ENCODE measurements at places on chromosomes 5 and 9.

DNA sequence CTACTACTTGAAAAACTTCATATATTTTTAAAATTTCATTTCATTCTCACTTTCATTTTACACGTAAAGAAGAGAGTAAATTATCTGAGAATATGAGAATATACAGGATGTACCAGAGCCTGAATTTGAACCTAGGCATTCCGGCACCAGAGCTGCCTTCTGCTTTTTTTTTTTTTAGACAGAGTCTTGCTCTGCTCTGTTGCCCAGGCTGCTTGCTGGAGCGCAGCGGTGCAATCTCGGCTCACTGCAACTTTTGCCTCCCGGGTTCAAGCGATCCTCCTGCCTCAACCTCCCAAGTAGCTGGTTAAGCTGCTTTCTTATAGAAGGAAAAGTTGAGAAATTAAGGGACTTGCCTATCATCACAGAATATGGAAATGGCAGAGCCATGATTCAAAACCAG, 540.1 kb downstream of the EBF1 start:
- DNase-seq, result no peak

DNA sequence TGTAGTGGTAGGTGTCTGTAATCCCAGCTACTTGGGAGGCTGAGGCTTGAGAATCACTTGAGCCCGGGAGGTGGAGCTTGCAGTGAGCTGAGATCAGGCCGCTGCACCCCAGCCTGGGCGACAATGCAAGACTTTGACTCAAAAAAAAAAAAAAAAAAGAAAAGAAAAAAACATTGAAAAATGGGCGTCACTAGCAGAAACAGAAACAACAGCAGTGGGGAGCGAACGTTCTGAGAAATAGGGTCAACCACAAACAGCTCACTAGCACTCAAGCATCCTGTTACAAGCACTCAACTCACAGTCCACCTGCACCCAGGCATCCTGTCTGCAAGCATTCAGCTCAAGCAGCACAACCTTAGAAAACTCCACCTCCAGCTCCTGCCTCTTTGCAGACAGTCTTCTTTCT, 17.2 kb downstream of the TRIM14 start:
- DNase-seq, result peak; percentile 69

DNA sequence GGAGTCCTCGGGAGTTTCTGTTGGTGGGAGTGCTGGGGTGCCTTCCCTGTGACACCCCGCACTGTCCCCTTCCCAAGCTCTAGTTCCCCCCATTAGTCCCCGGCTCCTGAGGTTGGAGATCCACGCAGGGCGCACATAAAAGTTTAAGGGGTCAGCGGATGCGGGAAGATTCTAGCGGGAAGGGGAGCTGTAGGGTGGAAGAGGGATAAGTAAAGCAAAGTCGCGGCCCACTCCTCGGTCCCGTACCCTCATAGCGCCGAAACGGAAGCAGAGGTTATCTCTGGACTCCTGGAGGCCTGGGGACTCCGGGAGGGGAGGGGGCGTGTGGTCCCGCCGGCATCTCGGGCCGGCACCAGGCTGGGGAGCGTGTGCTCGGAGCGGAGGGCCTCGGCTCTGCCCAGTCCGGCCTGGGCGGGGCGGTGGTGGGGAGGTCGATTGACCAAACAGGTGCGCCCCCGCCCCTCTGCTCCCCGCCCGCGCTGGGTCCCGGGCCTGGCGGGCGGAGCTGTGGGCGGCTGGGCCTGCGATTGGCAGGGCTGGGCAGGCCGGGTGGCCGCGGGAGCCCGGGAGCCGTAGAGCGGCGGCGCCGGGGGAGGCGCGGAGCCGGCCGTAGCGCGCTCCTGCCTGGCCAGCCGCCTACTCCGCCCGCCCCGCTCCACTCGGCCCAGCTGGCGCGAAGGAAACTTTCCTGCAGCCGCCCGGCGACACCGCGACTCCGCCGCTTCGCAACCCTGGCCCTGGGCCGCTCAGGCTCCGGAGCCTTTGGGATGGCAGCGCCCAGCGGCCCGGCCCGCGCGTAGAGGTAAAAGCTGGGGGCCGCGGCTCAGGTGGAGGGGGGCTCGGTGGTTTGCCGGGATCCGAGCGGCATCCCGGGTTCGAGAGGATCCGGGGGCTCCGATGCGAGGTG, 52.2 kb upstream of the DAB2IP start:
- no peak for DNase-seq

DNA sequence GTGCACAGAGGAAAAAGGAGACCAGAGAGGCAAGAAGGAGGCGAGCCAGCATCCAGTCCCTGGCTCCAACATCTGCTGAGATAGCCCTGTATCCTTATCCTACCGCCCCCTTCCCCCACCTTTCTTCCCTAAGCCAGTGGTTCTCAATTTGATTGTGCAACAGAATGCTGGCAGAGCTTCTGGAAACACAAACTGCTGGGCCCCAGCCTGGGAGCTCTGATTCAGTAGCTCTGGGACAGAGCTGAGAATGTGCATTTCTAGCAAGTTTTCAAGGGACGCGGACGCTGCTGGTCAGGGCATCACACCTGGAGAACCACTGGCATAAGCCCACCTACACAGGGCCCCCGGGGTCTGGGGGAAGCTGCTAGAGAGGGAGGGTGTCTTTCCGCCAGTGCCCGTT, 21.1 kb downstream of the AK8 start:
- no peak for DNase-seq

- no peak for DNase-seq
Observed at GRCh38 chr5:157088342-157088990, 20.4 kb downstream of the HAVCR2 start.

- DNase-seq, result no peak
Observed at GRCh38 chr9:89417832-89418473, 80.0 kb downstream of the SEMA4D start.

DNA sequence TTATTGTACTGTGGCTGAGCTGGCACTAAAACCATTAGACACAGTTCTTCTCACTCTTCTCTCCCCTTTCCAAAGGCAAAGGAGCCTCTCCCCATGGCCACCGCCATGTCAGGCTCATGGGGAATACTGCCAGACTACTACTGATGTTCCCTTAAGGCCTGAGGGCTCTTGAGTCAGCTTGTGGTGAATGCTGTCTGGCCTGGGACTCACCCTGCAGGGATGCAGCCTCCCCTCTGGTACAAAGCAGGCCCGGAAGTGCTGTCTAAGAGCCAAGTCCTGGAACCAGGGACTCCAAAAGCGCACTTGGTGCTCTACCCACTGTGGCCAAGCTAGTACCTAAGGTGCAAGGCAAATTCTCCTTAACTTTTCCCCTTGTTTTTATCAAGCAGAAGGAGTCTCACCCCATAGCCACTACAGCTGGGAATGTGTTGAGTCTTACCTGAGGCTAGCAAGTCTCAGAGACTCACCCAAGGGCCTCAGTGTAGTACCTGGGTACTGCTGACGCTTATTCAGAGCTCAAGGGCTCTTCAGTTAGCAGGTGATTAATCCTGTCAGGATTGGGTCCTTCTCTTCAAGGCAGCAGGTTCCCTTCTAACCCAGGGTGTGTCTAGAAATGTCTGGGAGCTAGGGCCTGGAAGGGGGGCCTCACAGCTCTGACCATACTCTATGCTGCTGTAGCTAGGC, 33.2 kb upstream of the C5orf46 start:
- no peak for DNase-seq
